Central memory CD4-positive, alpha-beta T cell (primary cell): ENCODE measurements at places on chromosomes 12 and 14.

- DNase-seq: no peak
Measured at GRCh38 chr12:4540170-4540569, 1.5 kb downstream of the RAD51AP1 start.

- peak; percentile 17 for DNase-seq
Measured at GRCh38 chr12:94150240-94151121, 2.1 kb downstream of the PLXNC1 start.

DNA sequence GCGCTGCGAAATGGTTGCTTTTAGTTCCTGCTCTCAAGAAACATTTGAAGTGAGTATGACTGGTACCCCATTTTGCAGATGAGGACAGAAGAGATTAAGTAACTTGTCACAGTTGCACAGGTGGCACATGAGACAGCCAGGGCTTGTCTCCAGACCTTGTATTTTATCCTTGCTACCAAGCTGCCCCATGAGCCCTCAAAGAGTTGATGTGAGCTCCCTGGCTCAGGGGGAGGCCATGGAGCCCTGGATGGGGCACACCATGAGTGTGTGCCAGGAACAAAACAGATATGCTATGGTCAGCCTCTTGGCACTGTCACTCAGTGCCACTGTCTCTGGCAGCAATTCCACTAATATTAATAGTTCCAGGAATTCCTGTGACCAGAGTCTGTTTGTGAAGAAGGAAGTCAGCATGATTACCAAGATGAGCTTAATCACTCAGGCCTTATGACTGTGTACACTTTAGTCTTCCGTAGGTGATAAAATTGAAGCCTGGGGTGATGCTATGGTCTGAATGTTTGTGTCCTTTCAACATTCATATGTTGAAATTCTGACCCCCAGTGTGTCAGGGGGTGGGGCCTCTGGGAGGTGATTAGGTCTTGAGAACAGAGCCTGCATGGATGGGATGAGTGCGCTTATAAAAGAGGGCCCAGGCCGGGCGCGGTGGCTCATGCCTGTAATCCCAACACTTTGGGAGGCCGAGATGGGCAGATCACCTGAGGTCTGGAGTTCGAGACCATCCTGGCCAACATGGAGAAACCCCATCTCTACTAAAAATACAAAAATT, 806.8 kb downstream of the AACS start:
- no peak for DNase-seq

GRCh38 chr14:71231521-71232393, 324.5 kb downstream of the PCNX1 start:
- DNase-seq: no peak

GRCh38 chr14:59811815-59812214, 58.8 kb downstream of the RTN1 start:
- DNase-seq: no peak

- no peak for DNase-seq
Measured at GRCh38 chr12:109670731-109671130, 42.9 kb upstream of the FAM222A start.

- no peak for DNase-seq
Measured at GRCh38 chr12:65642061-65642661, 182.1 kb upstream of the HMGA2 start.

DNA sequence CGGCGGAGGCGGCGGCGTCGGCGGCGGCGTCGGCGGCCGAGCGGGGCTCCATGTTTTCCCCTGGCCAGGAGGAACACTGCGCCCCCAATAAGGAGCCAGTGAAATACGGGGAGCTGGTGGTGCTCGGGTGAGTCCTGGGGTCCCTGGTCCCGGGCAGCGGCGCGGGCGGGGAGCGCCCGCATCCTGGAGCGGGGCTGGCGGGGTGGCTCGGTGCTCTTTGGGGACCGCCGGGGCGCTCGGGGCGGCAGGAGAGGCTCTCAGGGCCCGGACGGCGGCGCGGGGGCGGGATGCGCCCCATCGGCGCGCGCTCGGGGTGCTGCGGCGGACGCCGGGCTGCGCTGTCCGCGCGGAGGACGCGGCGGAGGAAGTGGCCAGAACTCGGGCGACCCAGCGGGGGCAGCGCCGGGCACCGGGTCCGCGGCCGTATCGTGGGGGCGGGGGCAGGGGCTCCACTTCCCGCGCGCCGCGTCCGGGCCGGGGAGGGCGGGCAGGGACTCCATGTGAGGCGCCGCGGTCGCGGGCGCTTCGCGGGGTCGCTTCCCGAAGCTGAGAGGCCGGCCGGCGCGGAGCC, 485 bp downstream of the PELI2 start:
- no peak for DNase-seq

DNA sequence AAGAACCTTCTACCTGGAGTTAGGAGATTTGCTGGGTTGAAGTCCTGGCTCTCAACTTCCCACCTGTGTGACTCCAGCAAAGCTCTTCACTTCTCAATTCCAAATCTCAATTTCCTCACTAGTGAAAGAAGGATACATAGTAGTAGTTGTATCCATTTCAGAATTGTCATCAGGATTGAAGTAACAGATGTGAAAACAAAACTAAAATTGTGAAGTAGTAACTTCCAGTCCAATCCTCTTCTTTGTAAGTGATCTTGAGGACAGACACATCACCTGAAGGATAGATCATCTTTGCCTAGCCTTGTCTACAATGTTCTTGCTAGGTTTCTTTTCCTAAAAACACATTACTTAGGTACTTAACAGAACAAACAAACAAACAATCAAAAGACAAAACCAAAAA, 1.2 kb upstream of the LRRK2 start:
- DNase-seq: no peak

DNA sequence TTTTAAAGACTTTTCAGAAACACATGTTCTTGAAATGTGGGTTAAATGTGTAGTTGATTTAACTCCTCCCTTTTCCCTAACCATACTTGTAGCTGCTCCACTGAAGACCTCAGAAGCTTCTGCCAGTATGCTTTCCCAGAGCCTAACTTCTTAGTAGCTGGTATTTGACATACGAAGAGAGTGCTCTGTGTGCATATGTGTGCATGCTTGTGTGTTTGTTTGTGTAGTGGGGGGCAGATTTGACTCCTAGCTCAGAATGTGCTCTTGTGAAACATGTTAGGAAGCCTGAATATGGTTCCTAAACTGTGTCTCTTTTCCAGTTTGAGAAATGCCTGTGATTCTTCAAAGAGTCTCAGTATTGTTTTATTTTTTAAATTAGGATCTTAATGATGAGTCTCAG, 420.4 kb downstream of the PCNX1 start:
- no peak for DNase-seq

GRCh38 chr12:127245437-127245836, 1021.5 kb upstream of the TMEM132C start:
- no peak for DNase-seq

DNA sequence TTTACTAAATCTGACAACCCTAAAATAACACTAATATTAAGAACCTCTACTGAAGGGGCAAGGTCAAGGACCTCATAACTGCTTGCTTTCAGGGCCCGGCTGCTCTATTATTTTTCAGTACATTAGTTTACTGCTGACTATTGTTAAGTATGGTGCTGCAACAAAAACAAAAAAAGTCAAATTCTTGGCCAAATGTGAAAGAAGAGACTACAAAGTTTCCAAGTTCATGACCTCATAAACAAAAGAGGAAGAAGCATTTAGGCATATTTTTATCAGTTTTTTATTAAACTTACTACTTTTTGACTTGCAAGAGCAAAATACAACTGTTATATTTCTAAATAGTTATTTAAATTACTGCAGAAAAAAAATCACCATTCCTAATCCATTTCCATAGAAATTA, 109.8 kb upstream of the GPHB5 start:
- no peak for DNase-seq

GRCh38 chr14:78173346-78174035, 3.3 kb downstream of the NRXN3 start:
- DNase-seq: no peak

GRCh38 chr14:61811882-61812346, 49.7 kb downstream of the SNAPC1 start:
- no peak for DNase-seq

DNA sequence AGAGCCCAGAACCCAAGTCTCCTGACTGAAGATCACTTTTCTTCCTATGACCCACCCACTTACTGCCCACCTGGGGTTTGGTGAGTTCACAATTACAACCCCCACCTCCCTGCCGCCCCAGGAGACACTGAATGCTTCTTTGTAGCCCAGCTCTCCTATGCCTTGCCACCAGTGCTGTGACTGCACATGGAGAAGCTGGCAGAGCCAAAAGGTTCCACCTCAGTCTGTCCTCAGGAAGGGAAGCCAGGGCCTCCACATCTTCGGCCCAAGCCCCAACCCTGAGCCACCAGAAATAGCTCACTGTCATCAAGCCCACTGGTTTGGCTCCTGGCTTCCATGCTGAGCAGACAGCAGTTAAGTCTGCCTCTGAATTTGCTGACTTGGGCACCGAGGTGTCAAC, 25.6 kb downstream of the OTUB2 start:
- no peak for DNase-seq

- no peak for DNase-seq
Measured at GRCh38 chr12:72098622-72099021, 160.0 kb downstream of the TPH2 start.

GRCh38 chr12:114729731-114730130, 45.8 kb upstream of the TBX3 start:
- no peak for DNase-seq

DNA sequence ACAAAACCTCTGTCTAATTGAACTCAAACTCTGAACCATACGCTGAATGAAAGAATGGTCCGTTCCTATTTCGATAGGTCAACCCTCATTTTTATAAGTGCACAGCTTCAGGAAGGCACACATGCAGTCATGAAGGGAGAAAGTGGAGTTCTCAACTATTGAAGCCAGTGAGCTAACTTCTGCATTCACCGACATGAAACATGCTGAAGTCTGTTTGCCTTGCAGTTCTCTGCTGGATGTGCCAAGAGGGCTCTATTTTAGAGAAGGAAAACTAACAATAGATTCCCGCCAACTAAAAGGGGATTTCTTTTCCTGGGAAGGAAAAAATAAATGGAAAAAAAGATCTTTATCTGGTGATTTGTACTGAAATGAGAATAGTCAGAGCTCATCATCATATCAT, 191.0 kb upstream of the PLEKHG7 start:
- no peak for DNase-seq

- DNase-seq: no peak
Measured at GRCh38 chr14:102279688-102280348, 25.1 kb downstream of the MOK start.

DNA sequence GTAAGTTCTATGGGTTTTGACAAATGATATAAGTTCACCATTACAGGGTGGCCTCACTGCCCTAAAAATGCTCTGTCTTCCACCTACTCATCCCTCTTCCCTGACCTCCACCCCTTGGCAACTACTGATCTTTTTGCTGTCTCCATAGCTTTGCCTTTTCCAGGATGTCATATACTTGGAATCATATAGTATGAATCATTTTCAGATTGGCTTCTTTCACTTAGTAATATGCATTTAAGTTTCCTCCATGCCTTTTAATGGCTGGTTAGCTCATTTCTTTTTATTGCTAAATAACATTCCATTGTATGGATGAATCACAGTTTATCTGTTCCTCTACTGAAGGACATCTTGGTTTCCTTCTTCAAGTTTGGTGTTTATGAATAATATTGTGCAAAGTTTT, 14.0 kb upstream of the PEX5 start:
- DNase-seq: no peak

DNA sequence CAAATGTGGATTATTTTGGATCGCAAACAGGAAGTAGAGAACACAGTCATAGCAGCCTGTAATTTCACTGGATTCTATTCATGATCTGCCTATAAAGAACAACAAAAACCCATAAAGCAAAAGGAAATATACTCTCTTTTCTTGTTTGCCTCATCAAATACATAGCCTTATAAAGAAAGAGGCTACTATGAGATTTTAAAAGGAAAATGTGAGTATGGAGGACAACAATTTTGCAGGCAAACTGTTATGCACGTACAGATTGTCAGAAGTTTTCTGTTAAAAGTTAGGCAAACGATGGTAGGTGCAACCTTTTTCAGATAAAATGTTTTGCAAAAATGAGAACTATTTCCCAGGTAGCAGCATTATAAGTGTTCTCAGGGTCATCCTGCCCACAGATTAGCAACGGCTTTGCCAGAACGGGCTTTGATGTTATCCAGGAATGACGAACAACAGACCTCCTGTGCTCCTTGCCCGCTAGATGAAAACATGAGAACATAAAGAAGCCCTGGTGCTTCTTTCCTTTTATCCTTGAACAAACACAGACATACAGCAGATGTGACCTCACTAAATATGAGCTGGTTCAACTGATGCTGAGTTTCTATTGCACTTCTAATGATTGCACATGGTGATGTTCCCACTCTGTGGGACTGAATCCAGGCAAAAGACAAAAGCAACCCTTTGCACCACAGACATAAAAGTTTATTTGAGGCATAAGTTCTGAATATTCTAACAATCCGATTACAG, 88.1 kb downstream of the ITPR2 start:
- no peak for DNase-seq

- no peak for DNase-seq
Measured at GRCh38 chr12:114873656-114874055, 189.7 kb upstream of the TBX3 start.

DNA sequence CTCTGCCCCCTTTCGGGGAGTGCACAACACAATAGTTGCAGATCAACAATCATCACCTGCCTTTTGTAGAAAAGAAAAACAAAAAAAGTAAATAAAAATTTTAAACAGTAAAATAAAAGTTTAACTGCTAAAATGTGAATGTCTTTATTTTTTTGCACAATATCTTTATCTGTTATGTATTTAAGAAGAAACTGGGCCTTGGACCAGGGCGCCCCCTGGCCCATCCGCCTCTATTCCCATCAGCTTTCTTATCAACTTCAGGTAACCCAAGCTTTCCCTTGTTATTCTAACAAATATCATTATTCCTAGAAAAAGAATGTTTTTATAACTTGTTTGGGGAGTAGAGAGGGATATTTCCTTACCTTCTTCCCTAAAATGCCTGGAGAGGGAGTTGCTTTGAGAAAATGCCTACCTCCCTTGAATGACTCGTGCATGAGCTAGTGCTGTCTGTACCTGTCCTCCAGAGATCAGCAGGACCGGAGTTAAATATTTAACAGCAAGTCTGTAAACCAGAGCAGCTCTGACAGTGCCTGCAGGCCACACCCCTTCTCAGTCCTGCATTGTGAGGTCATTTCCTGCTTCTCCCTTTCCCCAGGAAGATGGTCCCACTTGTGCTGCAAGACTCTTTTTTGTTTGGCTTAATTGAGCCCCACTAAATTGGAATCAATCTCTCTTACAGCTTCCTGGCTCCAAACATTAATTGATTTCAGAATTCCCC, 192.8 kb upstream of the RGS6 start:
- no peak for DNase-seq

DNA sequence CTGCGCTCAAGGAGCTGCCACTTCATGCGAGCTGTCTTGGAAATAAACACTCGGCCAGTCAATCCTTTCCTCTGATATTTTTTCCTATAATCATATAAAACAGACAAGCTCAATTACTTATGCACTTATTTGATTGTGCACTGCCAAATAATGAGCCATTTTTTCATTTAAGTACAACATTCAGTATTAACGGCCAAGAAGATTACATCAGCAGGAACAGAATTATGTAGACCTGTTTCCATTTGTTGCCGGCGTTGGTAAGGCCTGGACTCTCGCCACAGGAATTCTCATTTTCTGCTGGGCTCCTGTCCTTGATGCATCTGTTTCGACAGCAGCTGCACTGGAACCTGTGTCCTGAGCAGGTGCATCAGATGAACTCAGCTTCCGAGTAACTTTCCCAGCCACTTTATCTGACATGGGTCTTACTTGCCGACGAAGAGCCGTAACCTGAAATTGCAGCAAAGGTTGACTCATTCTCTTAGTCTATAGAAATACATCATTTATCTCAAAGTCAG, 110.2 kb downstream of the KIF21A start:
- no peak for DNase-seq

GRCh38 chr12:113005762-113006161, 27.4 kb downstream of the OAS2 start:
- no peak for DNase-seq

- DNase-seq: no peak
Measured at GRCh38 chr14:92668276-92668973, 80.0 kb downstream of the LGMN start.

GRCh38 chr12:24173067-24173466, 223.6 kb upstream of the SOX5 start:
- no peak for DNase-seq
